ENCODE measurements at places on chromosomes 16 and 17.

DNA sequence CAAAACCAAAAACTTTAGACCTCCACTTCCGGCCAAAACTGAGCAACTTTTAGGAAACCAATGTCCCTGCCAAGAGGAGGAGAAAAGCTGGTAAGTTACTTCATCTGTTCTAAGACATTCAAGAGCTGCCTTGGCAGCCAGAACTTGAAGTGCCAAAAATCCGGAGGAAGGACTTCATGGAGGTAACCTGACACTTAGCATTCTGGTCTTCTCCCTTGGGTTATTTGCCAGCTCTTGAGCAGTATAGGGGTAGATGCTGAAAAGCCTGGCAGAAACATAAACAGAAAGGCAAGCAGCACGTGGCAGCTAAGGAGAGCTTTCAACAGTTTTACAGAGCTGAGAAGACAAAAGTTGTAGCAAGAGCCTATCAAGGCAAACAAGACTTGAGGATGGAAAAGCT is 53.2 kb downstream of the CDYL2 start:
- peak; percentile 6 for DNase-seq

DNA sequence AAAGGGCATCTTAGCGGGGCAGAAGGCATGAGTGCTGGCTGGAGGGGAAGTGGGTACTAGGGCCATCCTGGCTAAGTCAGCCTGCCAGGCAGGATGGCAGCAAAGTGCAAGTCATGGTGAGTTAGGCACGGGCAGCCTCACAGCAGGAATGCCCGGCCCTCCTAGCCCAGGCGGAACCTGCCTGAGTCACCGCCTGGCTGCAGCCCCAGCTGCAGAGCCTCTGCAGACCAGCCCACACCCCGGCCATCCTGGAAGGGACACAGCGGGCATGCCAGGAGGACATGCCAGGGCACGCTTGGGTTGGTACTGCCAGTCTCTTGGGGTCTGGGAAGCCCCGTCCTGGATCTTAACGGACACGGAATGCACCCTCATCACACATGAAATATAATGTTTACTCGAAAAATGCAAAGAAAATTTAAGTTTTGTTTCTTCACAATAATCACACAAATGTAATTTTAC is 5.0 kb upstream of the ALDH3A1 start:
- DNase-seq: peak; percentile 96

- DNase-seq: no peak
These were observed 9.8 kb downstream of the UNC13D start for GRCh38 chr17:75834279-75834920.

DNA sequence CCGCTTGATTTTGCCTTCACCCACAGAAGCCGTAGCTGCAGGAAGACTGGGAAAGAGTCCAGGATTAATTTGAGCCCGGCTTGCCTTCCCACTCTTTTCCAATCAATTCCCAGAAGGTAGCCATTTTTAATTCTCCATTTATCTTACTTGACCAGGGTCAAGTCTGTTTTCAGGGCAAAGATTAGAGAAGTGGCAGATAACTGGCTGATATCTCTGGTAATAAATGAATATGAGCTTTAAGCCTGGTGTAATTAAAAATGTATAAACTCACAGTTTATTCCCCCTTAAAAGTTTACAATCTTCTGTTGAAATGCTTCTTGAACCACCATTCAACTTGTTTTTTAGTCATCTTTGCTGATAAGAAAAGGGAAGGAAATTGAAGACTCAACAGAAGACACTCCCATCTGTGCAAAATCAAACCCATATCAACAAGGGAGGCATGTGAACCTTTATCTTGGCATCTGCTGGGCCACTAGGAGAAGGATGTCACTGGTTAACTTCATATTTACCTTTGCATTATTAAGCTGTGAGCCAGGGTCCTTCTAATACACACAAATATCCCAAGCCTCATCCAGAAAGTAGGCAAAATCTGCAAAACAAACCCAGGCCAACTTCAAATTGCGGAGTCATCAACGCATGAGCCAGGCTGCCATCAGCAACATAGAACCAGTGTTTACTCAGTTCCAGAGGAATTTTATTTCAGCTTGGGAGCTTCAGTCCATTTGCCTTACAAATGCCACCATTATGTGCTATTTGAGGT is 314.6 kb upstream of the MAF start:
- DNase-seq: no peak

DNA sequence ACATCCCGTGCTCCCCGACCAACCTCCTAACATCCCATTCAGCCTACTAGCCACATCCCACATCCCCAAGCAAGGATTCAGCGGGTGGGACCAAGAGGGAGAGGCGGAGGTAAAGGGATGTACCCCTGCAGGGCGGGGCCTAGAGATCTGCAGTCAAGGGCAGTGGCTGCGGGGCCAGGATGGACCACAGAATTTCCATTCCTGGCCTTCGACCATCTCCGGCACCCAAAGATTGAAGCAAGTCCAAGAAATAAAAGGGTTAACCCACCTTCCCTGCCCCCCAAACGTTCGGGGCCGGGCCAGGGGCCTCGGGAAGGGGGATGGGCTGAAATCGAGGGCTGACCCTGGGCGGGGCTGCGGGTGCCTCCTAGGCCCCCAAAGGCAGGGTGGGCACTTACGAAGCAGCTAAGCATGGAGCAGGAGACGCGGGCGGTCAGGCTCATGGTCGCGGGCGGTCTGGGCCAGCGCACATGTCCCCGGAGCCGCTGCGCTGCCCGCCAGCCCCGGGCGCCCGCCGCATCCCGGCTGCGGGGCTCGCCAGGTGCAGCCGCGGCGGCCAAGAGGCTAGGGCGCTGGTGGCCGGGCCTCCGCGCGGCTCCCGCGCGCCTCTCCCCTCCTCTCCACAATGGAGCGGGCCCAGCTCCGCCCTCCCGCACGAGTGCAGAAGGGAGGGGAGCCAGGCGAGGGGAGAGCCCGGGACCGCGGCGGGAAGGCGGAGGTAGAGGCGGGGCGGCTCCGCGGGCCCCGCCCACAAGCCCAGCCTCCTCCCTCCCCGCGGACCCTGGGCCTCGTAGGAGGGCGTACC is at the start of gene MTMR4:
MTMR4 (minus strand) TSS at position 674 of the 805 bp plus-strand sequence; CDS start at position 443, 231 bp downstream.
- peak; percentile 79 for DNase-seq

DNA sequence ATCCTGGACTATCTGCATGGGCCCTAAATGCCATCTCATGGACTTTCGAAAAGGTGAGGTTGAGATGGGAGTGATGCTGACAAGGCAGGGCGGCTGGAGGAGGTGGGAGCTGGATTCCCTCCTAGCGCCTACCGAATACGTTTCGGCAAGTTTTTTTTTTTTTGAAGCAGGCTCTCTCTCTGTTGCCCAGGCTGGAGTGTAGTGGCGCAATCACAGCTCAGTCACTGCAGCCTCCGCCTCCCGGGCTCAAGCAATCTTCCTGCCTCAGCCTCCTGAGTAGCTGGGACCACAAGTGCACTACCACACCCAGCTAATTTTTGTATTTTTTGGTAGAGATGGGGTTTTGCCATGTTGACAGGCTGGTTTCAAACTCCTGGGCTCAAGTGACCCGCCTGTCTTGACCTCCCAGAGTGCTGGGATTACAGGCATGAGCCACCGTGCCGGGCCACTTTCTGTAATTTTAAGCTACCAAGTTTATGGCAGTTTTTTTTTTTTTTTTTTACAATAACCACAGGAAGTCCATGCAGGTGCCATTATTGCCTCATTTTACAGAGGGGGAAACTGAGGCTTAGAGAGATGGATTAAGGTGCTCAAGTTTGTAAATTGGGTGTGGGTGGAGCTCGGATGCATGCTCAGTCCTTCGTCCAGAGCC is 246.4 kb downstream of the PRKCA start:
- DNase-seq: peak; percentile 48

DNA sequence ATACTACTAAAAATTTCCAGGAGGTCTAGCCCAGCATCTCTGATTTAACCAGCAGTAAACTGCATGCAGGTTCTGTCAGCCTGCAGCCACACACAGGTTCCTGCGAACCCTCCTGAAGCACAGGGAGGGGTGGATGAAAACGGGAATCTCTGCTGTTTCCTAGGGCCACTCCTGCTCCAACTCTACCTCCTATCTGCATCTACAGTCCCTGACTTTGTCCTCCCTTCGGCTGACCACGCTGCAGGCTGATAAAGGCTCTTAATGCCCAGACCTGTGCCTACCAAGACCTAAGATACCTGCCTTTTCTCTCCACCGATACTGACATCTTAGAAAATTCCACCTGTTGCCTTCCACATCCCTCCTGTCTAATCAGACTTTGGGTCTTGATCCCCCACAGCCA is 50.2 kb downstream of the CYTH1 start:
- no peak for DNase-seq

GRCh38 chr17:45380991-45381390 is 51.7 kb downstream of the ARHGAP27 start:
- DNase-seq: no peak

- DNase-seq: peak; percentile 77
These were observed 6.7 kb downstream of the RHBDF1 start for GRCh38 chr16:65745-66144.

DNA sequence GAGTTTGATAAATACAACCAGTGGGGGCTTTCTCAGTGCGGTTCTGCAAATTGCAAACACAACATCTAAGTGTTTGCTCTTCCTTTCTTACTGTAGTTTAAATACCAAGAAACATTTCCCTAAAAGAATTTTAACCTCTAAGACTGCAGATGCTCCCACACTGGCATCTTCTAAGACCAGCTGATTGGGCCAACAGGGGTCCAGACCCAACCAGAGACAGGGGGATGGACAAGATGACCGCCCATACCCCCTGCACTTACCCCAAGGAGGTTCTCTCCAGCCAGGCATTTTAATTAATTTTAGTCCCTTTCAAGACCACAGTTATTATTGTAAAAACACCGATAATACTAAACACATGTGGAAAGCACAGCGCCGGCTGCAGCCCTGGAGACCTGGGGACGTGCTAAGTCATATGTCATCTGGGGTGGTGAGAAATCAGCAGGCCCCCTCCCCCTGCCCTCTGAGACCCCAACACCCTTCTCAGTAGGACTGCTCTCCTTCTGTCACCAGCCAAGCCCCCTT is 242.3 kb downstream of the SOX9 start:
- DNase-seq: no peak
